Activated naive CD4-positive, alpha-beta T cell (primary cell): ENCODE measurements at places on chromosomes 1 and 21.

DNA sequence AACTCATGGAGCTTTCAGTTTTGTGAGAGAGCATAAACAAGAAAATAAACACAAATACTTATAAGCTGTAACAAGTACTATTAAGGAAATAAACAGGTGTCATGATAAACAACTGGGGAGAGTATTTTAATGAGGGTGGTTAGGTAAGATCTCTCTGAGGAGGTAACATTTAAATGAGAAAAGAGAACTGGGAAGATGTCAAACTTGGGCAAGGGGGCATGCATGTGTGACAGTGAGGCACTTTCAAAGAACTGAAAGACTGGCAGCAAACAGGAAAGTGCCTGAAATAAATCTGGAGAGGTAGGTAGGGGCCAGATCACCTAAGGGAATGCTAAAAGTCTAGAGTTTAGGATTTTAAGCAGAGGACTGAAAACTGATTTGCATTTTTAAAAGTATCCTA, 37.8 kb downstream of the NSL1 start:
- DNase-seq = no peak

DNA sequence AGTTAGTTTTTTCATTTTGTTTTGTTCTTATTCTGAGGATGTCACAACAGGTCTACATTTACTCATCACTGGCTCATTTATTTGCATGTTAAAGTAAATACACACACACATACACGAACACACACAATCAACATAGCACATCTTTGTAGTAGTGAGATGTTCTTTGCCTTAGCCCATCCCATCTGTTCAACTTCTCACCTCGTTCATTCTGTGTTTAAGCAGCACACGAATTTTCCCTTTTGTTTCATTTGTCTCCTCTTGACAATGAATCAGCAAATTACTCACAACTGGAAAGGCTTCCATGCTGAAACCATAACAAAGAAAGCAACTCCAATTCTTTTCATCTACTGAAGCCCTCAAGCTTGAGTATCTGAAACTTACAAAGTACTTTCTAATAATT, 133.3 kb upstream of the CHRM3 start:
- no peak for DNase-seq

GRCh38 chr21:45991606-45992300, 10.2 kb downstream of the COL6A1 start:
- DNase-seq = no peak

GRCh38 chr1:20558191-20558590, 5.8 kb downstream of the FAM43B start:
- DNase-seq = no peak

DNA sequence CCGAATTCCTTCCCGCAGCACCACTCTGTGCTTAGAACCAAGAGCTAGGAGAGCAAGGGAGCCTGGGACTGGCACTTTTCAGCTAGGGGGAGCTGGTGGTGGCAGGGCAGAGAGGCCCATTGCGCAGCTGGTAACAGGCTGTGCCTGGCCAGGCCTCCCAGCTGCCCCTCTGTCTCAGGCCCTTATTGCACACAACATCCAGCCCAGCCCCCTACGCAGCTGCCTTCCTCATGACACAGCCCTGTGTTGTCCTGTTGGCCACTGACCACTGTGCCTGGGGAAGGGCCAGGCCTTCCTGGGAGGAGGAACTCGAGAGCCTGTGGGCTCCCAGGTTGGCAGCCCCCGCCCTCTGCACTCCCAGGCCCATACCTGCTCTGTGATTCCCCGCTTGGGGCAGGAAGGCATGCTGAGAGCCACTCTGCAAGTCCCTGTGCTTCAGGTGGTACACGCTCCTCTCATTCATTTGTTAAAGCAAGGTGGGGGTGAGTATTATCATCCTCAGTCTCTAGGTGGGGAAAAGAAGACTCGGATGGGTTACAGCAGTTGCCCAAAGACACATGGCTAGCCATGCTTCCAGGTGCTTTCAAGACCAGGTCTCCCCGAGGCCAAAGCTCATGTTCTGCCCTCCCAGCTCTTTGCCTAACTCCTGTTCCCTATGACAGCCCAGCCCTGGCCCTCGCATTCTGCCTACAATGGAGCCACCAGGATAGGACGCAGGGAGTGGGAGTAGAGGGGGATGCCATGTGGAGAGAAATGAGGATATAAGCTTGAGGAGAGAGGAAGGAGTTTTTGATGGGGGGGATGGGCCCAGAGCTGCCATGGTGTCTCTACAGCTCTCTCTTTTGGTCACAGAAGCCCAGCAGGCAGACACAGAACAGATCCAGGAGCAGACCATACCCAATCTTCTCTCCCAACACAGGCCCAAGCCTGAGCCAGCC, 81.8 kb downstream of the TMEM53 start:
- DNase-seq = no peak

GRCh38 chr1:91406773-91407389, 2.2 kb upstream of the HFM1 start:
- DNase-seq = no peak

DNA sequence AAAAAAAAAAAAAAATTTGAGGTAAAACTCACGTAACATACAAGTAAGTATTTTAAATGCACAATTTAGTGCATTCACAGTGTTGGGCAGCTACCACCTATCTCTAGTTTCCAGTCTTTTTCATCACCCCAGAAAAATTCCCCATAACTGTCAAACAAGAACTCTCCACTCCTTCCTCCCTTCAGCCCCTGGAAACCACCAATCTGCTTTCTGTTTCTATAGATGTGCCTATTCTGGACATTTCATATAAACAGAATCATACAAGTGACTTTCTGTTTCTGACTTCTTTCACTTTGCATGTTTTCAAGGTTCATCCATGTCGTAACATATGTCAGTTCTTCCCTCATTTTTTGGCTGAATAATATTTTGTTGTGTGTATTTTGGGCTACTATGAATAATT, 24.9 kb upstream of the ETS2 start:
- DNase-seq = no peak

GRCh38 chr21:15159382-15160020, 94.7 kb upstream of the NRIP1 start:
- DNase-seq = no peak

DNA sequence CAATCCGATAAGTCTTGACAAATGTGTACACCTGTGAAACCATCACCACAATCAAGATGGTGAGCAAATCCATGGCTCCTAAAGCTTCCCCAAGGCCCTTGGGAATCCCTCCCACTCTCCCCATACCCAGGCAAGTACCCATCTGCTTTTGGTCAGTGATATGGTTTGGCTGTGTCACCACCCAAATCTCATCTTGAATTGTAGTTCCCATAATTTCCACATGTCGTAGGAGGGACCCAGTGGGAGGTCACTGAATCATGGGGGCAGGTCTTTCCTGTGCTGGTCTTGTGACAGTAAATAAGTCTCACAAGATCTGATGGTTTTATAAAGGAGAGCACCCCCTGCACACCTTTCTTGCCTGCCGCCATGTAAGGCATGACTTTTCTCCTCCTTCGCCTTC, 14.6 kb upstream of the GUCA2B start:
- DNase-seq = no peak

DNA sequence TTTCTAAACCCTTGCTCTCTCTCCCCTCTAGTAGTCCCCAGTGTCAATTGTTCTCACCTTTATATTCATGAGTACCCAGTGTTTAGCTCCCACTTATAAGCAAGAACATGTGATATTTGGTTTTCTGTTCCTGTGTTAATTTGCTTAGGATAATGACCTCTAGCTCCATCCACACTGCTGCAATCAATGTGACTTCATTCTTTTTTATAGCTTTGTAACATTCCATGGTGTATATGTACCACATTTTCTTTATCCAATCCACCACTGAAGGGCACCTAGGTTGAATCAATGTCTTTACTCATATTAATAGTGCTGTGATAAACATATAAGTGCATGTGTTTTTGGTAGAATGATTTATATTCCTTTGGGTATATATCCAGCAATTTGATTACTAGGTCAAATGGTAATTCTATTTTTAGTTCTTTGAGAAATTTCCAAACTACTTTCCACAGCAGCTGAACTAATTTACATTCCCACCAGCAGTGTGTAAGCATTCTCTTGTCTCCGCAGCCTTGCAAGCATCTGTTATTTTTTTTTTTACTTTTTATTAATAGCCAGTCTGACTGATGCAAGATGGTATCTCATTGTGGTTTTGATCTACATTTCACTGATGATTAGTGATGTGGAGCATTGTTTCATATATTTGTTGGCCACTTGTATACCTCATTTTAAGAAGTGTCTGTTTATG, 277.8 kb downstream of the LTN1 start:
- DNase-seq = no peak

DNA sequence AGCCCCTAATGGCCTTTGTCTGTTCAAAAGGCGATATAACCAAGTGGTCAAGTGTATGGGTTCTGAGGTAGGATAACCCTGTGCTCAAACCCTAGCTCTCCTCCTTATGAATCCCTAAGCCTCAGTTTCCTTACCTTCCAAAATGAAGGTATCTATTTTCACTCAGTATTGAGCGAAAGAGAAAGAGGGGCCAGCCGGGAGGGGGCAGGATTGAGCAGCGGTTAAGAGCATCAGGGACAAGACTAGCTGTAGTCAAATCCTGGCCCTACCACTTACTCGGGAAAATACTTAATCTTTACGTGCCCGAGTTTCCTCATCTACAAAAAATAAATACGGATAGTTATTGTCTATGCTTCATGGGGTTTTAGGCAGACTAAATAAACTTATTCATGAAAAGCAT, 25.7 kb downstream of the LY9 start:
- DNase-seq = no peak

DNA sequence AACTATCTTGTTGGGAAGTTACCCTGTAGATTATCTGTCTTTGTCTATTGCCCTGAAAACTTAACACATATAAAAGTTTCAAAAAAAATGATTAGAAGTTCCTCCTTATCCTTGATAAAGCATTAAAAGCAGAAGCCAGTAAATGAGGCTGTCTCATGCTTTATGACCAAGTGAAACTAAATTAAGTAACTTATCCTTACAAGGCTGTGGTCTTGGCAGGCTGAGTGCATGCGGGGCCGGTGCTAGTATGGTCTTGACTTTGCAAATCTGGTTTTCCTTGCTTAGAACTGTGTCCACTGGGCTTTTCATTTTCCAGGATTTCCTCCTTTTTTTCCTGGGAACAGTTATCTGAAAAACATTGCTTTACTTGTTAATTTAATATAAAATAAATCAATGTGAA, 43.1 kb downstream of the PCNX2 start:
- no peak for DNase-seq

GRCh38 chr1:228276901-228277490, 69.2 kb downstream of the OBSCN start:
- DNase-seq = no peak

DNA sequence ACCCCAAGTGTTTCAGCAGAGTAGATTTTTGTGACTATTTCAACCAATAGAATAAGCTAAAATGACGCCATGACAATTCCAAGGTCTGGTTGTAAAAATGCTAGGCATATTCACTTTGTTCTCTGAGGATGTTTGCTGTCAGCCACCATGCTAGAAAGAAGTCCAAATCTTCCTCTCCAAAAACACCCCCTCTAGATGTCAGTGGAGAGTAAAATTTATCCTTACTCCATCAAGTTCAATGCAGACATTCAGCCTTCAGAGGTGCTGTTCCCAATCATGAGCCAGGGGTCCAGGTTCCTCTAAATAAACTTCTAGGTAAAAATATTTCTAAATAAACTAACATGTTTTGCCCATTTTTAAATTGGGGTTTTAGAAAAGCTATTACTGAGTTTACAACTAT, 395.4 kb upstream of the ADAMTS5 start:
- DNase-seq = no peak

- no peak for DNase-seq
These were observed 33.3 kb upstream of the FAM3B start for GRCh38 chr21:41283211-41283818.

DNA sequence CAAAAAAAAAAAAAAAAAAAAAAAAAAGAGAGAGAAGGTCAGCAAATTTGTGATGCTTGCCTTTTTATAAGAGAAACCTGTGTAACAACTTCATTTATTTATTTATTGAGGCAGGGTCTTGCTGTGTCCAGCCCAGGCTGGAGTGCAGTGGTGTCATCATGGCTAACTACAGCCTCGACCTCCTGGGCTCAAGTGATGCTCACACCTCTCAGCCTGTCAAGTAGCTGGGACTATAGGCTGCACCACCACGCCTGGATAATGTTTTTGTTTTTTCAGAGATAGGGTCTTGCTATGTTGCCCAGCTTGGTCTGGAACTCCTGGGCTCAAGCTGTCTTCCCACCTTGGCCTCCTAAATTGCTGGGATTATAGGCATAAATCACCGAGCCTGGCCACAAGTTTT, 42.4 kb downstream of the DHCR24 start:
- DNase-seq = no peak

- DNase-seq = no peak
These were observed 4.3 kb downstream of the RNF19B start for GRCh38 chr1:32960342-32960741.

- DNase-seq = no peak
These were observed 11.2 kb upstream of the SLC41A1 start for GRCh38 chr1:205824180-205824579.

GRCh38 chr1:200640963-200641401, 20.4 kb upstream of the KIF14 start:
- DNase-seq = no peak
